NCI-H1417 treated with DMSO at 0.1 percent for 48 hours (cell line): ENCODE measurements at places on chromosomes 7 and 10.

DNA sequence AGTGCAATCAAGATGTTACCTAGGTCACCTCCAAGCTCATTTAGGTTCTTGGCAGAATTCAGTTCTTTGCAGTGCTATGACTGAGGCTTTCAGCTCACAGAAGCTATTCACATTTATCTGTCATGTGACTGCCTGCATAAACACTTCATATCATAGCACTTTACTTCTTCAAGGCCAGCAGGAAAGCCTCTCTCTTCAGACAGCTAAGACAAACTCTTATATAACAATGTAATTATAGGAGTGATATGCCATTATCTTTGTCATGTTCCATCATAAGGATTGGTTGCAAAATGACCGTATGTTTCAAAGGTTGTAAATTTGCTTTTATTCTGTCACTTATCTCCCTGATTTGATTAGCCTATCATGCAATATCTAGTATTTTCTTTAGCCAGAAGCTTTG, 78.8 kb upstream of the TMEM196 start:
- no peak for DNase-seq

GRCh38 chr10:100470367-100470766, 7.6 kb downstream of the WNT8B start:
- no peak for DNase-seq

DNA sequence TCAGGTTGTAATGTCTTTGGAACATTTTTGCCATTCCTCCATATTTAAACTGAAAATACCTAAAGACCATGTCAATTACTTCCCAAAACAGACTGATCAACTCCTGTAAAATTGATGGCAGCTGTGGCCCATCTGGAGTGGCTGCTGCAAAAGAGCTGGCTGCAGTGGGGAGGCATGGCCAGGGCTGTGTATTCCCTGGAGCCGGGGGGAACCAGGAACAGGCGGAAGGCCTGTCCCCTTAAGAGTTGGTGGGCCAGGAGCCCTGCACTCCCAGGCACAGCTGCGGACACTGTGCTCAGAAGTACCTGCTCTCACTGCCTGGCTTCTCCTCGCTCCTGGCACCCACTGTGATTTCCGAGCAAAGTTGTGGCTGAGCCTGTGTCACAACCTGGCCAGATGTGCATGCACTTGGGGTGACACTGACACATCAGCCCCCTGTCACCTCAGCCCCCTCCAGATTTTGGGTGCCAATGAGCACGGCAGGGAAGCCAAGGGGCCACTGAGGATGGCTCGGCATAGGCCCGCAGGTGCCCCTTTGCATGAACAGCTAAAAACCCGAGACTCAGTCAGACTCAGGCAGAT, 116.1 kb downstream of the DGKB start:
- no peak for DNase-seq

GRCh38 chr7:91248996-91249395, 15.2 kb upstream of the FZD1 start:
- DNase-seq, result no peak

DNA sequence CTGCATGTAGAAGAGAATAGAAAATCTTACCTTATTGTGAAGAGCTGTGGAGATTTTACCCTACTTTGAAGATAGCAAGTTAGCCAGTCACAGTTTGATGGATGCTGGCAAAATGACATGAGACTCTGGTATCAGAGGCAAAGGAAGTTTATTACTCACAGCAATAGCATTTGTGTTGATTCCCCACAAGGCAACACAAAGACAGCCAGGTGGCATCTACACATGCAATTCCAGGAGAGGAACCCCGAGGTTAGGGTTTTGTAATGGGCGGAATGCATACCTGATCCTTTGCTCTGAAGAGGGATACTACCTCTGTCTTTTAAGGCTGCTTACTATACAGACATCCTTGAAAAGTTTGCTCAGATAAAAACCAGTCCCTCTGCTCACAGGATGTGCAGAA, 59.5 kb downstream of the AHR start:
- no peak for DNase-seq

GRCh38 chr10:104028146-104028545, 57.5 kb downstream of the COL17A1 start:
- DNase-seq, result no peak

GRCh38 chr10:49633327-49634068, 19.7 kb downstream of the CHAT start:
- DNase-seq, result no peak

- no peak for DNase-seq
Observed at GRCh38 chr7:66522518-66522917, 106.2 kb upstream of the KCTD7 start.

- peak; percentile 58 for DNase-seq
Observed at GRCh38 chr7:4739528-4739992, 35.9 kb upstream of the AP5Z1 start.

DNA sequence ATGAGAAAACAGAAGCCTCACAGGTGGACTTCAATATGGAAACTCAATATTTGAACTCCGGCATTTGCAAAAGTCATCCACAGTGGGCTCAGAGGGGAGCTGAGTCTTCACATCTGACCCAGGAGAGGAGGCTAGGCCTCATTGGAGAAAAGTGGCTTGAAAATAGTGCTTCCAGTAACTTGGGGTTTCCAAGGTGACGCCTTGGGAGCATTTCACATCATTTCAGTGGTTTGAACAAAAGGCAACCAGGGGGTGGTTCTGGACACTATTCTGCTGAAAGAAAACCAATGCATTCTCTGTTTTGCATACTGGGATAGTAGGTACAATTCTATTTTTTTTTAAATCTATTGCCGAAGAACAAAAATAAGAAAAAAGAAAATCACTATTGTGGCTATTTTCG, 599.2 kb upstream of the POM121L12 start:
- no peak for DNase-seq

- DNase-seq, result no peak
Observed at GRCh38 chr7:64320547-64321513, 7.1 kb downstream of the ZNF736 start.

DNA sequence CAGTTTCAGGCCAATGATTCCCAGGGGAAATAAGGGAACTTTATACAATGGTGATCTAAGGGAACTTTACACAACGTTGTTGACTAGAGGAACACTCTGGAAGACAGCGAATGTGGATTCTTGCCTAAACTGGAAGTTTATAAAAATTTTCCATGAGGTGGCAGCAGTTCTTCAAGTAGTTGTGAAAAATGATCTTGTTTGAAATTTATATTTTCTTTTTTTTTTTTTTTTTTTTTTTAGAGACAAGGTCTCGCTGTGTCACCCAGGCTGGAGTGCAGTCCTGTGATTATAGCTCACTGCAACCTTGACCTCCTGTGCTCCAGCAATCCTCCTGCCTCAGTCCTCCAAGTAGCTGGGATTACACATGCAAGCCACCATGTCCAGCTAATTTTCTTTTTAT, 32.1 kb upstream of the GTF2I start:
- no peak for DNase-seq

DNA sequence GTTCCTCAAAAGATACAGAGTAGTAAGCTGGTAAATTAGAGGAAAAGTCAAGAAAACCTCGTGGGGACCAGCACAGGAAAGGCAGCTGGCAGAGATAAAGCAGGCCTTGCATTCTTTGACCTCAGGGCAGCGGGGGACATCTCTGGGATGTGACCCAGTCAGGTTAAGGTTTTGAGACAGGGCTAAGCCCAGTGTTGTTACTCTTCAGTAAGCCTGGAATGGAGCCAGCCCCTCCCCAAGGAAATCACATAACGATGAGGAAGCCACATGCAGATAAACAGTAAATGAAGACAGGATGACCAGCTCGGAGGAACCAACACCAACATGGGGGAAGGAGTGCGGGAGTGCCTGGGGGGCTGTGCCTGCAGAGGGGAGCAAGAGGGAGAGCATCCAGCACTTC, 99.6 kb downstream of the JAZF1 start:
- no peak for DNase-seq

- DNase-seq, result no peak
Observed at GRCh38 chr7:42185726-42186125, 51.3 kb downstream of the GLI3 start.

GRCh38 chr7:38929460-38930171, 20.6 kb upstream of the VPS41 start:
- DNase-seq, result no peak

- DNase-seq, result no peak
Observed at GRCh38 chr10:58644311-58644710, 131.6 kb downstream of the BICC1 start.

DNA sequence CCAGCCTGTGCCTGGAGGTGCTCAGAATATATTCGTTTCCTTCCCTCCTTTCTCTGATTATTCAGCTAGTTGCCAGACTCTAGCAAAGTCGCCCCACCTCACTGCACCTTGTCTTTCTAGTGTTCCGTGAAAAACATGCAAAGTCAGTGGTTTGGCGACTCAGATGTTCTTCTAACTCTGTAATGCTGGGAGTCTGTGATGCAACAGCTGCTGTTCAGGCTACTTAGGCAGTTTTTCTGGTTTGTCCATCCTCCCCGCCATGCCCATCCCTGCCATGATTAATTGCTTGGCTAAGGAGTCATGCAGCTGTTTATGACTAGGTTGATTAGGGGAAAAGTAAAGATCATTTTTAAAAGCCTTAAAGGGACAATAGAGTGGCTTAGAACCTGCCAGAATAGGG, 99.4 kb downstream of the MTPN start:
- peak; percentile 37 for DNase-seq

GRCh38 chr10:75121322-75121721, 9.9 kb downstream of the SAMD8 start:
- DNase-seq, result no peak

DNA sequence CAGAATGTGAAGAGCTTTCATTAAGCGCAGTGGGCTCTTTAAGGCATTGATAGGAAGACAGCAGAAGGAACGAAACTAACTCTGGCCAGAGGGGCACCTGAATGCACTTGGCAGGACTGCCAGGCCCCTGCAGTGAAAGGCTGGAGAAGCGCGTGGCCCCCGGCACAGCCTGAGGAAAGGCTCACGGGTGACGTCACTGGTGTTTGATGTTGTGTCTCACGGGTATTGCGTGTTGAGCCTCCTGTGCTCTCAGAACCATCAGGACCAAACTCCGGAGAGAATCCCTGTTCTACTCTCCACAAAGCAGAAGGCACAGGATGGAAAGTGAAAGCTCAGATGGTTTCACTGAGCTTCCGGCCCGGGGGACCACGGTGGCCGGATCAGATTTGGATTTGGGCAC, 515.8 kb upstream of the FOXK1 start:
- DNase-seq, result no peak

DNA sequence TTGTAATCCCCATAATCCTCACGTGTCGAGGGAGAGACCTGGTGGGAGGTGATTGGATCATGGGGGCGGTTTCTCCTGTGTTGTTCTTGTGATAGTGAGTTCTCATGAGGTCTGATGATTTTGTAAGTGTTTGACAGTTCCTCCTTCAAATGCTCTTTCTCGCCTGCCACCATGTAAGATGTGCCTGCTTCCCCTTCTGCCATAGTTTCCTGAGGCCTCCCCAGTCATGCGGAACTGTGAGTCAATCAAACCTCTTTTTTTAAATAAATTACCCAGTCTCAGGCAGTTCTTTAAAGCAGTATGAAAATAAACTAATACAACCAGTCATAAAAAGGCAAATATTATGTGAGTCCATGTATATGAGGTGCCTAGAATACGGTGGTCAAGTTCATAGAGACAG, 87.5 kb downstream of the FRMD4A start:
- DNase-seq, result no peak

DNA sequence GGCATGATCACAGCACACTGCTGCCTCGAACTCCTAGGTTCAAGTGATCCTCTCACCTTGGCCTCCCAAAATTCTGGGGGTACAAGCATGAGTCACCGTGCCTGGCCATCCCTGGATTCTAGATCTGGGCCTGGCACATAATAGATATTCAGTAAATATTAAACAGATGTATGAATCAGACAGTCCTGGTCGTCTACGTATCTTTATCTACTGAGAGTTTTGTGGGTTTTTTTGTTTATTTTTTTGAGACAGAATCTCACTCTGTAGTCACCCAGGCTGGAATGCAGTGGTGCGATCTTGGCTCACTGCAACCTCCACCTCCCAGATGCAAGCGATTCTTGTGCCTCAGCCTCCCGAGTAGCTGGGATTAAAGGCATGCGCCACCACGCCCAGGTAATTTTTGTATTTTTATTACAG, 24.3 kb upstream of the ITGB1 start:
- no peak for DNase-seq

GRCh38 chr10:93947524-93947923, 46.2 kb upstream of the PLCE1 start:
- DNase-seq, result no peak

GRCh38 chr10:113592380-113592779, 39.5 kb downstream of the HABP2 start:
- no peak for DNase-seq

DNA sequence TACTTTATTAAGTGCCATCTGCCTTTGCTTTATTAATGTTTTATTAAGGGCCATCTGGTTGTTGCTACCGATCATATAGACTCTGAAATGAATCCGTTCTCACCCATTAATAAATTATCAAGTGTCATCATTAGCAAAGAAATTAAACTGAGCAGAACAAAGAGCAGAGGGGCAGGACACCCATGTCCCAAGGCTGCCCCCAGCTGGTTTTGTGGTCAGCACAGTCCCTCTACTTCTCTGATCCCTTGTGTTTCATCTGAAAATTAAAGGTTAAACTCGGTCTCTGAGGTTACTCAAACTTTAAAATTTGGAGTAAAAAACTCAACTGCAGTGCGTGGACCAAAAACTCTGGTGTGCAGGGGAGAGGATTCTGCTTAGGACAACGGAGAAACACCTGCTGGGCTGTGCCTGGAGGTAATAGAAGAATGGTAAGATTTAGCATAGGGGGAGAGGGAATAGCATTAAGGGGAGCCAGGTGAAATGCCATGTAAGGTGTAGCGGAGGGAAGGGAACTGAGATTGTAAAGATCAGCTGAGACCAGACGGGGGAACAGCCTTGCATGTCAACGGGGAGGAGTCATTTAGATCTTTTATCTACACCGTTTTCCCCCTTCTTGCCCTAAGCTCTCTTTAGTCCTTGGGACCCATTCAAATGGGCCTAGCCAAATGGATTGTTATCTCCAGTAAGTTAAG, 10.8 kb upstream of the GSDME start:
- no peak for DNase-seq

DNA sequence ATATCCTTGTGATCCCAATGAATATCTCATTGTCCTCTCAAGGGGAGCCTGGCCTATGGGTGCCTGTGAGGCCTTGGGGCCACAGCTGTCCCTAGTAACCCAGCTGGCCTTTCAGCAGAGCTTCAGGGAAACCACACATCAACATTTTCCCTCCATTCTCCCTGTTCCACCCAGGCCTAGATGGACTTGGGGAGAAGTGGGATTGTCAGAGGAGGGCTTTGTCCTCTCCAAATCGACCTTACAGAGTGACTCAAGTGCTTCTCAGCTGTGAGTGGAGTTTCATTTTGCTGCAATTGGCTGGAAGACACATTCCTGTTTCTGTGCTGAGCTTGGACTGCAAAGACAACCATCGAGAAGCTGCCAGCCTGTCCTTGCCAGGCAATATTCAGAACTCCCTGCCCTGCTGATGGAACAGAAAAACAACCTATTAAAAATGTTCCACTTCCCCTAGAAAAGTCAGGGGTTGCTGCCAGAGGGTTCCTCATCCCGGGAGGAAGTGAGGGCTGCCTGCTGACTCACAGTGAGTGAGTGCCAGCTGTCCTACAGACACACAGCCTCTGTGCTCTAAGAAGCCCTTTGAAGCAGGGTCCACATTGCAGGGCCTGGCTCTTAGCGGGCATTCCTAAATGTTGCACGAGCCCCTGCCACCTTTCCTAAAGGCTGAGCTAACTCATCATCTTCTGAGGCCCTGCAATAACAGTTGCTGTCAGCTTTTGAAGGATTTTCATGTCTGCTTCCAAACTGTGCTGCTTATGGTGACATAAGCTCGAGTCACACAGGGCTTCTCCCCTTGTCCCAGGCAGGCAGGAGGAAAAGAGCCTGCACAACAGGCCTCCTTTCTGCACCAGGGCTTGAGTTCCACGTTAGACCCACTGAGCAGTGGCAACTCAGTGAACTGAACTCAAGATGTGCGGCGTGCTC, 20.5 kb downstream of the STRA8 start:
- DNase-seq, result no peak

- no peak for DNase-seq
Observed at GRCh38 chr7:66575398-66575797, 53.3 kb upstream of the KCTD7 start.
